Muscle of arm (tissue), 14 donors: ENCODE measurements at places on chromosomes 11 and 22.
A peak's percentile ranks its signal among the peaks of the same experiment; 100 is the strongest.

GRCh38 chr11:45062974-45063635 is 83.3 kb upstream of the PRDM11 start:
- DNase-seq, result no peak

DNA sequence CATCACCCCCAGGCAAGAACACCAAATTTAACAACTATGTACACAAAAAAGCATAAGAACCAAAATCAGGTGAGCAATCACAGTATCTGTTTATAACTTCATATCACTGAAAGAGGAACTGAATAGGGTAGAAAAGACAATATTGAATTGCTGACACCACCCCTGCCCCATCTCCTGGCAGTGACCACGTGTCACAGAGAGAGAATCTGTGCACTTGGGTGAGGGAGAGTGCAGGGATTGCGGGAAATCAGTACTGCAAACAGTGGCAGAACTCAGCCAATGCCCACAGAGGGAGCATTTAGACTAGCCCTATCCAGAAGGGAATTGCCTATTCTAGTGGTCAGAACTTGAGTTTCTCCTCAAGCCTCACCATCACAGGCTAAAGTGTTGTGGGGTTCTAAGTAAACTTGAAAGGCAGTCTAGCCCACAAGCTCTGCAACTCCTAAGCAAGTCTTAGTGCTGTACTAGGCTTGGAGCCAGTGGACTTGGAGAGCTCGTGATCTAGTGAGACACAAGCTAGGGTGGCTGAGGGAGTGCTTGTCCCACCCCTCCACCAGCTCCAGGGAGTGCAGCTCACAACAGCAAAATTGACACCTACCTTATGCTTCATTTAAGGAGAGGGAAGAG is 82.8 kb upstream of the PTH start:
- no peak for DNase-seq

- DNase-seq, result no peak
These were observed 12.4 kb downstream of the ARFGAP2 start for GRCh38 chr11:47164321-47164720.

- no peak for DNase-seq
These were observed 5.5 kb upstream of the FXYD2 start for GRCh38 chr11:117830072-117830471.

DNA sequence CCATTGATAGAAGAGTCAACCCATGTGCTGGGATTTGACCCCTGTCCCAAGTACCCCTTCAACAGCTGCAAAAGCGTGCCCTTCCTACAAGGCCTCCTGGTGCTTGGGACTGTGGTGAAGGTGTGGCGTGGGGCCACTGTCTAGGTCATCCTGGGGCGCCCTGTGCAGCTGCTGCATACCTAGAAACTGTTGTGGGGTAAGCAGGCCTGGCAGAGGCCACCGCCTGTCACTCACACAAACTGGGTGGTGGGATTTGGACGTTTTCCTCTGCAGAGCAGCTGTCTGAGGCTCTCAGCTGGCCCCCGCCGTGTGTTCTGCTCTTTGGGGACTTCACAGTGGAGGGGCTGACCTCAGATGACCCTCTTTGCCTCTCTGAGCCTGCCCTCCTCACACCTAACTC is 69.7 kb downstream of the SCN3B start:
- DNase-seq, result no peak

DNA sequence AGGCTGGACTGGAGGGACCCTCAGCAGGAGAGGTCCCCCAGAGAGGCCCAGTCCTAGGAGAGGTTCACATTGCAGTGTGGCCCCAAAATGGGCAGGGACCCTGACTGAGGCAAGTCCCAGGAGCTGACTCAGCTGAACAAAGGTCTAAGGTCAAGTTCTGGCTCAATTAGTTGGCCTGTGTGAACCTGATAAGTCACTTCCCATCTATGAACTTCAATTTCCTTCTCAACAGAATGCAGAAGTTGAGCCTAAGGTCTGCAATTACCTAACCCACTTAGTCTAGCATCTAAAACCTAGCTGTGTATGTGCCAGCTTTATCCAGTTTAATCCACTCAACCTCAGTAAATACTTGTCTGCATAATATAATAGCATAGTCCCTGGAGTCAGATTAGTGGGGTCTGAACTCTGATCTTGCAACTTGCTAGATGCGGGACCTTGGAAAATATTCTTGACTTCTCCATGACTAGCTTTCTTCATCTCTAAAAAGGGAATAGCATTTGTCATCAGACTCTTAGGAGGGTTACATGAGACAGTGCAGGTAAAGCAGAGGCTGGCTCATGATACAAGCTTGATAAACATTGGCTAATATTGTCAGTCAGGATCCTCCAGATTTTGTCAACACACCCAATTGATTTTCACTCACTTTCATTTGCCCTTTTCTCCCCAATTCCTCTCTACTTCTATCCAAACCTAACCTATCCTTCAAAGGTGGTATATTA is 465.5 kb downstream of the INSC start:
- DNase-seq, result no peak

DNA sequence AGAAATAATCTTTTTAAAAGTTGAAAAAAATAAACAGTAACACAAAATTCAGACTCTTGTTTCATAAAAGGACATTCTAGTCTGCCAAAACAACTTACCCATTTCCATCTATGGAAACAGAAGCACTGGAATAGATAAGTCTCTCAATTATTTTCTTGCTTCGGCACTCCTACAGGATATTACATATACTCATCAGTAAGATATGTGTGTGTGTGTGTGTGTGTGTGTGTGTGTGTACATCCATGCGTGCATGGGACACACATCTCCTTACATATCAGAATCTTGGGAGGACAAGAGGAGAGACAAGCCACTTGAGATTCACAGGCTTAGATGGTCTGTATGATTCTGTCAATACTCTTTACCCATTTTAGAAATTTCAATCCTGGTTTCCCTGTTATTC is 144.6 kb downstream of the ATG16L2 start:
- DNase-seq, result no peak

DNA sequence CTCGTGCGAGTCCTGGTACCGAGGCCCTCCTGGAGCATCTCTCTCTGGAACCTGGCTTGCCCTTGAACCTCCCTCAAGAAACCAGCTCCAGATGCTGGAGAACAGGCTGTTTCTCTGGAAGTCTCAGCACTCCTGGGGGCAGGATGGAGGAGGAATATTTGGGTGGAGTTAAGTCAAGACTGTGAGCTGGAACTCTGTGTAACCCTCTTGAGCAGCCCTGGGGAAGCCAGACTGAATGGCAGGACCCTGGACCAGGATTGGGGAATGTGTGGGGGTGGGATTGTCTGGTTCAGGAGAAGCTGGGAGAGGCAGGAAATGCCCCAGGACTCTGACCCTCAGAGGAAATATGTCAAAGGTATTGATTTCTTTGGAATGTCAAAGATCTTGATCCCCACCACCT is 7.7 kb downstream of the CREB3L1 start:
- no peak for DNase-seq

DNA sequence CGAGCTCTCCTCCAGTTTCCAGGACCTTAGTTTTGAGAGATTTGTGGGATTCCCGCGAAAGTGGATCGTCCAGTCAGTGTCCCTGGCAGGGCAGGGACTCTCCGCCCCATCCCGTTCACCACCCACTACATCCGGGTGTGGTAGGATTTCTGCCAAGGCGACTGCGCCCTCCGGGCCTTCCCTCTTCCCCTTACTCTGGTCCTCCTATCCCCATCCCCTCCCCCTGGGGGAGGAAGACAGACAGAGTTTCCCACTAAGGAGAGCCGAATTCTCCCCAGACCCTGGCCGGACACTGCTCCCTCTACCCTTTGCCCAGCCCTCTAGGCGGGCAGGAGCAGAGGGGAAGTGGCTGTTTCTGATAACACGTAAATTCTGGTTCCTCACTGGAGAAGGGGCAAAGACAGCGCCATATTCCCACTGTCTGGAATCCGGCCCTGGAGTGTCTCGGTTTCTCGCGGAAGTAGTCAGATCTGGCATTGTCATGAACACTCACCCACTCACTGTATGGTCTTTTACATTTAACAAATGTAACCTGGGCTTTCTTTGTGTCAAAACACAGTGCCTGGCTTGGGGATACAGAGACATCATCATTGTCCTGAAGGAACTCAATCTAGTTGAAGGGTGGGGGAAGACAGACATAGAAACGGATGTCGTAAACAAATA is 1.1 kb upstream of the NECTIN1 start:
- no peak for DNase-seq

GRCh38 chr22:24834845-24835570 is 29.0 kb downstream of the SGSM1 start:
- DNase-seq, result no peak

DNA sequence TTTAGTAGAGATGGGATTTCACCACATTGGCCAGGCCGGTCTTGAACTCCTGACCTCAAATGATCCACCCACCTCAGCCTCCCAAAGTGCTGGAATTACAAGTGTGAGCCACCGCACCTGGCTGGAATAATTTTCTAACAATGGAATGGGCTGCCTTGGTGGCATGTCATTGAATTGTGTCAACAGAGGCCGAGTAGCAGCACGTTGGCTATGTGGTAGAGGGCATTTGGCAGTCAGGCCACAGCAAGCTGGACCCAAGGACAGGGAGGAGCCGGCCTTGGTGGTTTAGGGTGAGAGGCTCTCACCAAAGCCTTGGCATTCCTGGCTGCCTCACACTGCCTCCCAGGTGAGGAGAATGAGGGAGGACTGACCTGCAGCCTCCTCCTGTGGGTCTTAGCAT is 4.1 kb upstream of the NIPSNAP1 start:
- DNase-seq, result no peak

GRCh38 chr22:43270314-43270908 is 72.8 kb downstream of the SCUBE1 start:
- DNase-seq, result no peak

DNA sequence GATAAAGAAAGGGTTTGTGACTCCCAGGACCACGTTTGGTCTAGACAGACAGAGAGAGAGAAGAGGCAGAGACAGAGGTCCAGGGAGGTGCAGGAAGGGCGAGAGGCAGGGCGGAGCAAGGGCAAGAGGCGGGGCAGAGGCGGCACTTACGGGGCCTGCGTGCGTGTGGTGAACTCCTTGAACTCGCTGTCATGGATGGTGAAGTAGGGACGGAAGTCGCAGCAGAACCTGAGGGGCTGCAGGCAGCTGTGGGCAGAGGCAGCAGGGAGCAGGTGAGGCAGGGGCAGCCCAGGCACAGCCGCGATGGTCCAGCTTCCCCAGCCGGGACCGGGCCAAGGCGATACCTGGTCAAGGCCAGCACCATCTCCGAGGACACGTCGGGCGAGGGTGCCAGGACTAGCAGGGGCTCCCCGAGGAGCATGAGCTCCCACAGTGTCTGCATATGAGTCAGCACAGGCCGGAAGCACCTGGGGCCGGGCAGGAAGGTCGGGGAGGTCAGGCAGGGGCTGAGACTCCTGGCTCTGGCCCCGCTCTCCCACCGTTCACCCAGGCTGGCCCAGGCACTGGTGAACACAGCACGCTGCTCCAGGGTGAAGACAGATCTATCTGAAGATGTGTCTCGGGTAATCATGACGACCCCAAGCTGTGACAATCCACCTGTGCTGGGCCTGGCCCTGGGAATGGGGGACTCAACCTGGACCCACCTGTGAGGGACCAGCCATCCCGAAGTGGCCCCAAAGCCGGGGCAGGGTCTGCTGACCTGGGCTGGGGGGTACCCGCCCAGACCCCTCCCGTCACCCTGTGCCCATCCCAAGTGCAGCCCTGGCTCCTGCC is 7.2 kb upstream of the PLXNB2 start:
- no peak for DNase-seq

DNA sequence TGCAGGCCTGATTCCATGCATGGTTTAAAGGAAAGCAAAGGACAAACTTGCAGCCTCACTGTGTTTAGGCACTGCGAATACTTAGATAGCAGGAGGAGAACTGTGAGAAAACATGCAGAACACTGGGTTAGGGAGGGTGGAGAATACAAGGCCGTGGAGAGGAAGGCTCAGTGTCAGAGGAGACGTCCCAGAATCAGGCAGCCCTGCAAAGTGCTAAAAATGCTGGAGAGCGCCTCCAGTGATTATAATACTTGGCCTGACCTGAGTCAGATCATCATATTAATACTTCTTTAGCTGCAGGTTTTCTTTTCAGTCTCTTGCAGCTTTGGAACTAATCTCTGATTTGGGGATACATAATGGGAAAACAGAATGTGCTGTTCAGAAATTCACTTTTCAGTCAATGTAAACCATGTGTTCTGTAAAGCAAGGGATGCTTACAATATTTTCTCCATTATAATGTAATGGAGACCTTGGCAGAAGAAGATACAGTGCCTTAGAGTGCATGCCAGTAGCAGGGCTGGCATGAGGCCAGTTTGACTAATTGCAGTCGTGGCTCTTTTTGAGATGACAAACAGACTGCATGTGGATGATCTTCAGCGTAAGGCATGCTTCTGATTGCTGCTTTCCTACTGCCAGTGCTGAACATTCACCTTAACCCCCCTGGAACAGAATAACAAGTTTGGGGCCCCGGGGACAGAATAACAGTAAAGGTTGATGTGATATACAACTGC is 16.8 kb downstream of the EXT2 start:
- peak; percentile 73 for DNase-seq

- DNase-seq, result no peak
These were observed 5.9 kb downstream of the TOM1 start for GRCh38 chr22:35305525-35306070.

GRCh38 chr11:111441443-111441842 is 62.4 kb upstream of the POU2AF1 start:
- no peak for DNase-seq

DNA sequence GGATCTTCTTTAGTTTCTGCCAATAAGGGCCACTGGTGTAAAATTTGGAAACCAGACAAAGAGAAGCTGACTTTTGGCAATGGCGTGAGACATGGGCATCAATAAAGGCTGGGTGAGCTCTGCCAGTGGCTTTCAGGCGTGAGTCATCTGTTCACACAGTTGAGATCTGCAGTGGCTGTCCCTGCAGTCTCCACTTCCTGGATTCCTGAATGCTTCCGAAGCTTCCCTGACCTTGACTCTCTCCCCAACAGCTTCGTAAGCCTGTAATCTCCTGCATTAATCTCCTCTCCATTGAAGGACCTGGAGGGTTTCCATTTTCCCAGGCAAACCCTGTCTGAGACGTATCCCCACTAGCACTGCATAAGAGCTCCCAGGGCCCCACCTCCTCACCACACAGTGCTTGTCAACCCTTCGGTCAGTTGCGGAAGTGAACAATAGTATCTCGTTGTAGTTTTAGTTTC is 574.7 kb downstream of the TBC1D22A start:
- DNase-seq, result peak; percentile 8

DNA sequence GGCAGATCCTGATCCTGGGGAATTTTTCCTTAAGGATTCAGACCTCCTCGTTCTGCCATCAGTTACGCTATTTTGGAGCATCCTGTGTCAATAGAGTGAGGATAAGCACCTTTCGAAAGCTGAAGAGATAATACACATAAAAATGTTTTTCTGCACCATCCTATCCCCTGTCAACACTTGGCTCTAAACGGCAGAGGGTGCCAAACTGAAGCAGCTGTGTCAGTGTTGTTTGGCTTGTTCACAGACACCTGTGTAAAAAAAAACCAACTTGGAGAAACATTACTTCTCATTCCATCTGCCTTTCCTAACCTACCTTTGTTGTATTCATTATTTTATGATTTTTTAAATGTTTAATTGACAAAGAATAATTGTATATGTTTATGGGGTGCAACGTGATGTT is 417.0 kb upstream of the DDI1 start:
- DNase-seq, result no peak

- DNase-seq, result no peak
These were observed 1075.0 kb downstream of the BRD1 start for GRCh38 chr22:48752451-48753380.

- DNase-seq, result no peak
These were observed 5.1 kb downstream of the PDXP start for GRCh38 chr22:37663521-37664140.

GRCh38 chr22:49435596-49435995 is 392.1 kb downstream of the BRD1 start:
- DNase-seq, result no peak

GRCh38 chr11:48107188-48107704 is 109.4 kb upstream of the OR4B1 start:
- no peak for DNase-seq

GRCh38 chr11:62621567-62622470 is at the start of gene B3GAT3:
Gene B3GAT3 (minus strand): TSS chr11:62621986. CDS start chr11:62621947, 39 bp downstream.
- DNase-seq, result peak; percentile 94
